Thymus (tissue), 14 donors: ENCODE measurements at places on chromosomes 7 and 10. TPM values are rescaled to one million over a fixed set of nuclear protein-coding genes. Genes with fewer than 3 reads are reported as not detected.

DNA sequence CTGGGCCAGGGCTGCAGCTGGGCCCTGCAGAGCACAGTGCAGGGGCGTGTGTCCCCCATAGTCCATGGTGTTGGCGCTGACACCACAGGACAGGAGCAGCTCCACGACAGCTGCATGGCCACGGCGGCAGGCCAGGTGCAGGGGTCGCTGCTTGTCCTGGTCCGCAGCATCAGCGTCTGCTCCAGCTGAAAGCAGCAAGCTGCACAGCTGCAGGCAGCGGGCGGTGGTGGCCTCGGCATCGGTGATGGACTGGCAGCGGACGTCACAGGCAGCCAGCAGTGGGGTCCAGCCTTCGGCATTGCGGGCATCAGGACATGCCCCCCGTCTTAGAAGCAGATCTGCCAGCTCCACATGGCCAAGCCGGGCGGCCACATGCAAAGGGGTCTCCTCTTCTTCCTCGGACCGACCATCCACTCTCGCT lies 6.0 kb downstream of the ASB10 start:
- H3K36me3 ChIP-seq: no peaks in the 10 kb centered on the region
- no peak overlapping the region for H3K27ac ChIP-seq
- no peaks in the 10 kb centered on the region for H3K4me1 ChIP-seq
- DNase-seq: no peak

DNA sequence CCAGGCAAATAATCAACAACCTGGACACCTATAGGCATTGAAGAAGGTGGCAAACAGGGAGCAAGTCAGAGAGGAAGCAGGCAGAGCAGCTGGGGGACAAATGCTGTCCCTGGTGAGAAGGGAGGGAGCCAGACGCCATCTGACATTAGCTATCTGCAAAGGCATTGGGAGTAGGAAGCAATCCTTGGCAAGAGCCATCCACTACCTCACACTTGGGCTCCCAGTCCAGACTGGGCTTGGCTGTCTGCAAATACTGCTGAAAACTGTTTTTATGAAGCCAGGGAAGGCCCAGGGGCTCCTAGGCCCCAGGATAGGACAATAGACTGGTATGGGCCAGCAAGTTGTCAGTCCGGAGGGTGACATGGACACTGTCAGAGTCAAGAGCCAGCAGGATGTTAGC lies 132.5 kb downstream of the SORBS1 start:
- H3K4me3 ChIP-seq: no peak overlapping the region
- DNase-seq: no peak
- H3K4me1 ChIP-seq: no peaks in the 10 kb centered on the region
- H3K36me3 ChIP-seq: no peaks in the 10 kb centered on the region
- no peaks in the 10 kb centered on the region for H3K27me3 ChIP-seq
- no peak overlapping the region for H3K27ac ChIP-seq

GRCh38 chr7:124649397-124650014 lies 116.1 kb downstream of the GPR37 start:
- no peak overlapping the region for H3K27ac ChIP-seq
- no peaks in the 10 kb centered on the region for H3K4me1 ChIP-seq
- no peaks in the 10 kb centered on the region for H3K36me3 ChIP-seq
- no peak for DNase-seq
- H3K4me3 ChIP-seq: no peak overlapping the region

DNA sequence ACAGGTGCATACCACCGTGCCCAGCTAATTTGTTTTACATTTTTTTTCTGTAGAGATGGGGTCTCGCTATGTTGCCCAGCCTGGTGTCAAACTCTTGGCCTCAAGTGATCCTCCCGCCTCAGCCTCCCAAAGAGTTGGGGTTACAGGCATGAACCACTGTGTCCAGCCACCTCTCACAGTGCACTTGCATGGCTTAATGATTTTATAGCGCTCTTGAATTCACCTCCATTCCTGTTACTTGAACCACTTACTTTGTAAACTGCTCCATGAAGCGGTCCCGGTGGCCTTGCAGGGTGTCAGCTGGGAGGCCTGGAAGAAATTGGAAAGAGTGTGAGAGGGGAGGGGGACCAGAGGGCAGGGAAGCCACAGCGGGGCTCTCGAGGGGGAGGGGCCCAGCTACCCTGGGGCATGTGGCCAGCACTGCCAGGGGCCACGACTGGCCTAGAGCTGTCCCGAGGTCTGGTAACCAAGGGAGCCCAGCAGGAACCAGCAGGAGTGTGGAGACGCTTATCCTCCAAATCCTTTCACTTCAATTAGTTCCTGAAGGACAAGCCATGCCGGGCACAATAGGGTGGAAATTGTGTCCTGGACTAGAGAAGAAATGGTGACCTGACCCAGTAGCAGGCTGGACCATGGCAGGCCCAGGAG lies 76.0 kb downstream of the SPDYE5 start:
- no peaks in the 10 kb centered on the region for H3K4me1 ChIP-seq
- no peak overlapping the region for H3K4me3 ChIP-seq
- no peak overlapping the region for H3K27ac ChIP-seq
- H3K36me3 ChIP-seq: no peaks in the 10 kb centered on the region
- no peaks in the 10 kb centered on the region for H3K27me3 ChIP-seq

GRCh38 chr7:111082351-111082750 lies 8.6 kb upstream of the LRRN3 start:
- peaks cover 19% of the 10 kb centered on the region for H3K4me1 ChIP-seq
- no peak overlapping the region for H3K4me3 ChIP-seq
- H3K27me3 ChIP-seq: no peaks in the 10 kb centered on the region
- peak; percentile 51 for DNase-seq
- no peaks in the 10 kb centered on the region for H3K36me3 ChIP-seq

DNA sequence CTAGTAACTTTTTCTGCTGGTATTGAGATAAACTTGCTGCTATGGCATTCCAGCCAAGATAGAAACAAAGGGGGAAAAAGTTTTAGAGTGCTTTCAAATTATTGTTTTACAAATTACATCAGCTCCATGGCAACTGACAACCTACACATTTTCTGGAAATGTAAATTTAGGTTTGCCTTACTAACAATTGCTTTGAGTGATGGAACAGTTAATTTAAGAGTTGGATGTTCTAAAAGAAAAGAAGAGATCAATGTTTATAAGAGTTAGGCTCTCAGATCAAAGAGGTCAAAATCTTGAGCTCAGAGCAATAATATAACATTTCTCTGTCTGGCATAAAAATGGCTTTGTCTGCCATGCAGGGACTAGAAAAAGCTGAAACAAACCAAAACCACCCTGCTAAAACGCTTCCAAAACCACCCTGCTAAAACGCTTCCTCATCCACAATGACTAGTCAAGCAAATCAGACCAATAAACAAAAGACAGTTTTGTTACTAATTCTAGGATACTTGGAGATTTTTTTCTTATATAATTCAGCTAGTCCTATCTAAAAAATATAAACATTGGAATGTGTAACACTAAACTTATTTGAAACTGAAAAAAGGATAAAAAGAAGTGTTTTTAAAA lies 32.3 kb downstream of the ORC5 start:
- no peak overlapping the region for H3K27ac ChIP-seq
- no peaks in the 10 kb centered on the region for H3K4me1 ChIP-seq

Gene DYDC2
- total RNA-seq: 0.05 TPM

Gene OR2AE1
- total RNA-seq: not detected
